Activated CD4-positive, alpha-beta memory T cell treated with anti-CD3 and anti-CD28 coated beads for 36 hours (primary cell): ENCODE measurements at places on chromosomes 4 and X. TPM values are rescaled to one million over a fixed set of nuclear protein-coding genes. Genes with fewer than 3 reads are reported as not detected.
A peak's percentile ranks its signal among the peaks of the same experiment; 100 is the strongest.

PRAF2 gene
- 13.2 TPM for total RNA-seq

TECRL gene
- total RNA-seq = not detected

EPHA5 gene
- not detected for total RNA-seq

ABCG2 gene
- total RNA-seq = 0.75 TPM

CXCL11 gene
- total RNA-seq = not detected

LUZP4 gene
- not detected for total RNA-seq

HELT gene
- total RNA-seq = not detected

- H3K4me3 ChIP-seq = peak overlapping the region; percentile 49
- no peaks in the 10 kb centered on the region for H3K27me3 ChIP-seq
- DNase-seq = peak; percentile 52
- no peak overlapping the region for H3K27ac ChIP-seq
Measured at GRCh38 chrX:129678614-129679195, 23.9 kb upstream of the APLN start.

DNA sequence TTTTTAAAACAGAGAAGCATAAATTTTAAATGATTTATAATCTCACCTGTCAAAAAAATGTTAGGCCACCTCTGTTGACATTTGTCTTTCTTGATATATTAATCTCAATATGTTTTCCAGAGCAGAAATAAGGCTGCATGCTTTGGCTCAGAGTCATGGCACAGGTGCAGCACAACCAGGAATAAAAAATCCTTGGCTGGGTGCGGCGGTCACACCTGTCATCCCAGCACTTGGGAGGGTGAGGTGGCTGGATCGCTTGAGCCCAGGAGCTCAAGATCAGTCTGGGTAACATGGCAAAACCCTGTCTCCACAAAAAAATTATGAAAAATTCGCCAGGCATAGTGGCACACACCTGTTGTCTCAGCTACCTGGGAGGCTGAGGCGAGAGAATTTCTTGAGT lies 18.1 kb downstream of the CPLX1 start:
- H3K4me1 ChIP-seq = no peaks in the 10 kb centered on the region
- no peaks in the 10 kb centered on the region for H3K36me3 ChIP-seq
- no peak overlapping the region for H3K27ac ChIP-seq
- H3K27me3 ChIP-seq = peaks cover 22% of the 10 kb centered on the region
- H3K4me3 ChIP-seq = no peak overlapping the region

DNA sequence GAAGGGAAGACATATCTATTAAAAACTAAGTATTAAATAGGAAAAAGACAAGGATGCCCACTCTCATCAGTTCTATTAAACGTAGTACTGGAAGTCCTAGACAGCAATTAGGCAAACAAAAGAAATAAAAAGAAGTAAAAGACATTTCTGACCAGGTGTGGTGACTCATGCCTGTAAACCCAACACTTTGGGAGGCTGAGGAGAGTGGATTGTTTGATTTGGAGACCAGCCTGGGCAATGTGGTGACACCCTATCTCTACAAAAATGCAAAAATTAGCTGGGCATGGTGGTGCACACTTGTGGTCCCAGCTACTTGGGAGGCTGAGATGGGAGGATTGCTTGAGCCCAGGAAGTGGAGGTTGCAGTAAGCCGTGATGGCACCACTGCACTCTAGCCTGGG lies 1071.8 kb downstream of the FAT4 start:
- no peaks in the 10 kb centered on the region for H3K27me3 ChIP-seq
- H3K36me3 ChIP-seq = no peaks in the 10 kb centered on the region
- H3K4me3 ChIP-seq = no peak overlapping the region
- DNase-seq = no peak
- H3K4me1 ChIP-seq = no peaks in the 10 kb centered on the region
- no peak overlapping the region for H3K27ac ChIP-seq

- H3K4me3 ChIP-seq = no peak overlapping the region
- H3K4me1 ChIP-seq = peaks cover 4% of the 10 kb centered on the region
- no peaks in the 10 kb centered on the region for H3K36me3 ChIP-seq
- no peak for DNase-seq
- H3K27me3 ChIP-seq = peaks cover 4% of the 10 kb centered on the region
Measured at GRCh38 chr4:38780833-38781484, 1.8 kb downstream of the TLR10 start.

GRCh38 chr4:136551753-136552152 lies 980.5 kb downstream of the PCDH18 start:
- no peaks in the 10 kb centered on the region for H3K36me3 ChIP-seq
- no peak overlapping the region for H3K27ac ChIP-seq
- H3K4me1 ChIP-seq = no peaks in the 10 kb centered on the region
- DNase-seq = no peak
- no peak overlapping the region for H3K4me3 ChIP-seq

DNA sequence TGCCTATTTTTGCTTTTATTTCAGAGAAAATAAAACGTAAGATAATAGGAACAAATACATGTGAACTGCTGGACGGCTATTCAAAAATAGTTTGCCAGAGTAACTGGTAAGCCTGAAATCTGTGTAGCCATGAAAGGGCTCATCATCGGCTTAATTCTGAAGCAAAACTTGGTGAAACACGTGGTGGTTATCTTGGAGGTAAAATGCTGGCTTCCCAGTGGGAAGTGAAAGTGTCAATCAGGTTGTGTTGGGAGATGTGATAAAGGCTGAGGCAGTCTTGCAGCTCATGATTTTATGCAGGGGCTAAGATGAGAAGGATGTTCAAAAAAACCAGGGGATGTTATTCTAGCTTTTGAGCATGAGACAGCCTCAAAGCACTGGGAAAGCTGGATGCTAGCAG lies 36.1 kb upstream of the TLR2 start:
- no peak for DNase-seq
- peaks cover 38% of the 10 kb centered on the region for H3K4me1 ChIP-seq
- no peaks in the 10 kb centered on the region for H3K27me3 ChIP-seq
- no peak overlapping the region for H3K27ac ChIP-seq
- H3K4me3 ChIP-seq = no peak overlapping the region

GRCh38 chr4:126560794-126561193 lies 1072.0 kb upstream of the INTU start:
- H3K27me3 ChIP-seq = no peaks in the 10 kb centered on the region
- H3K36me3 ChIP-seq = no peaks in the 10 kb centered on the region
- H3K4me3 ChIP-seq = no peak overlapping the region
- no peaks in the 10 kb centered on the region for H3K4me1 ChIP-seq
- H3K27ac ChIP-seq = no peak overlapping the region

DNA sequence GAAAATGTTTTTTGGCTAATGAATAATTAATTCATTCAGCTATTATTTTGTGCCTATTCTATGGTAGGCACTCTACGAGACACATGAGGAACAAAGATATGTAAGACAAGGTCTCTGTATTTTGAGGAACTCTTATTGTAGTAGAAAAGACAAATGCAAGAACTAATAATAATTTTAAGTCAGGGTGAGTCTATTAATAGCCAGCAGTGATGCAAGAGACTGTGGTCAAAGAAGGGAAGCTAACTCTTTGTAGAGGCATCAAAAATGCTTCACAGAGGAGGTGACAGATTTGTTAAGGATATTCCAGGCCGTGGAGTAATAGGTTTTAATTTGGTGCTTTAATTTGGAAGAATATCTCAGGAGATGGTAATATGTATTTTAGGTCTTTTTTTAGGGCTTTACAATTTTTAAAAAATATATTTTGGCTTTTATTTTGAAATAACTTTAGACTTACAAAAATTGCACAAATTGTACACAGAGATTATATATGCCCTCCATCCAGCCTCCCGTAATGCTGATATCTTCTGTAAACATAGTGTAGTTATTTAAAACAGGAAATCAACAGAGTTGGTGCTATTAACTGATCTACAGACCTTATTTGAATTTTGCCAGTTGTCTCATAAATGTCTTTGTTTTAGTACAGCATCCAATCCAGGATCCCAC lies 48.1 kb downstream of the DCLK2 start:
- peaks cover 12% of the 10 kb centered on the region for H3K27me3 ChIP-seq
- no peak overlapping the region for H3K27ac ChIP-seq
- no peaks in the 10 kb centered on the region for H3K4me1 ChIP-seq
- no peaks in the 10 kb centered on the region for H3K36me3 ChIP-seq
- no peak for DNase-seq

DNA sequence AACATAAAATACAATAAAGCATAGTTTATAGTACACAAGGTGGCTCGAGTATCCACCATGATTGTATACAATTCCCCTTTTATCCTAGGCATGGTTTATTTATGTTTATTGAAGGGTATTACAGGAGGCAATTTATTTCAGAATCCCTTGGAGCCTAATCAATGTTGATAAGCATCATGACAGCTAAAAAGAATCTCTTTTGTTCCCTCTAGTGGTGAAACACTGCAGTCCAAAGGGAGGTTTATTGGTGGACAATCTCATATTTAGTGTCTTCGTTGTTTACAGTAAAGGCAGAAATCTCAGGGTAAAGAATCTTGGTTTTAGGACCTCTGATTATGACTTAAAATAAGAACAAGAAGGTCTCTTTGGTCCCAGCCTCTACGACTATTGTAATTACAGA lies 1712.5 kb downstream of the C4orf33 start:
- H3K27me3 ChIP-seq = no peaks in the 10 kb centered on the region
- no peaks in the 10 kb centered on the region for H3K36me3 ChIP-seq
- H3K4me3 ChIP-seq = no peak overlapping the region
- no peak for DNase-seq
- H3K4me1 ChIP-seq = no peaks in the 10 kb centered on the region

- no peak for DNase-seq
- no peak overlapping the region for H3K27ac ChIP-seq
- H3K4me3 ChIP-seq = no peak overlapping the region
- no peaks in the 10 kb centered on the region for H3K36me3 ChIP-seq
Measured at GRCh38 chr4:81096566-81096965, 66.1 kb downstream of the BMP3 start.

DNA sequence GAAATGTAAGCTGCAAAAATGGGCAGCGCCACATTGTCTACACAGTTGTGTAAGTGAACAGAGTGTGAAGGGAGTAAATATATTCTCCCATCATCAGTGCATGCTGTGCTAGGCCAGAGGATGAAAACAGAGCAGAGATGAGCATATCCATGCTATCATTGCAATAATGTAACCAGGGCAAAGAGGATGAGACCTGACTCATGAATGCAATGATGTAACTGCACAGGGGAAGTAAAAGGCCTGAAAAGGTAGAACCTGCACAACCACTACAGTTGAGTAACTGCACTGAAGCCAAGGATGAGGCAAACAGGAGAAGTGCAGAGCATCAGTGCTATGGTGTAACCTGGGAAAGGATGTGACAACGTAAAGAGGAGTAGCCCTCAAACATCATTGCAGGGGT lies 220.4 kb upstream of the FAM47C start:
- no peak overlapping the region for H3K4me3 ChIP-seq
- no peaks in the 10 kb centered on the region for H3K4me1 ChIP-seq
- H3K27ac ChIP-seq = no peak overlapping the region
- no peak for DNase-seq

DNA sequence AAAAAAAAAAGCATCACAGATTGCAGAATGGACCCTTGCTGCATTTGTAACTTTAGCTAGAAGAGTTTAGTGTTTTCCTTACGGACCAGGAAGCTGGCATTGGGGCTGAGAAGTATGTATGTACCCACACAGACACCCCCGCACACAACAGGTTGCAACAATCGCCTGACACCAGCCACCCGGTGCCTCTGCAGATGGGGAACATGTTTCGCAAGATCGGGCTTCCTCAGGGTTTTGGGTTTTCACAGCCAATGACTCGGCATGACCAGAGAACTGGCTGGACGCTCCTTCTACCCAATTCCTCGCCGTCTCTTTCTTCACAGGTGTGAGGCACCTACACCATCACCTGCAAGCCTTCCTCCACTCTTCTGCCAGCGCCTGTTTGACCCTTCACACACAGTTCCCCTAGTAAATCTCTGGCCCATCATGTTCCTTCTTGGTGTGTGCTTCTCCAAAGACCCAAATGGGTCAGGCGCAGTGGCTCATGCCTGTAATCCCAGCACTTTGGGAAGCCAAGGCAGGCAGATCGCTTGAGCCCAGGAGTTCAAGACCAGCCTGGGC lies 70.4 kb downstream of the DHRSX start:
- H3K27me3 ChIP-seq = no peaks in the 10 kb centered on the region
- DNase-seq = no peak
- H3K4me1 ChIP-seq = peaks cover 5% of the 10 kb centered on the region
- H3K4me3 ChIP-seq = no peak overlapping the region

GRCh38 chr4:47913861-47914219 lies 543 bp downstream of the NFXL1 start:
- peak overlapping the region; percentile 97 for H3K4me3 ChIP-seq
- peaks cover 35% of the 10 kb centered on the region for H3K4me1 ChIP-seq
- H3K27ac ChIP-seq = peak overlapping the region; percentile 93
- DNase-seq = peak; percentile 48
- H3K36me3 ChIP-seq = peaks cover 25% of the 10 kb centered on the region

DNA sequence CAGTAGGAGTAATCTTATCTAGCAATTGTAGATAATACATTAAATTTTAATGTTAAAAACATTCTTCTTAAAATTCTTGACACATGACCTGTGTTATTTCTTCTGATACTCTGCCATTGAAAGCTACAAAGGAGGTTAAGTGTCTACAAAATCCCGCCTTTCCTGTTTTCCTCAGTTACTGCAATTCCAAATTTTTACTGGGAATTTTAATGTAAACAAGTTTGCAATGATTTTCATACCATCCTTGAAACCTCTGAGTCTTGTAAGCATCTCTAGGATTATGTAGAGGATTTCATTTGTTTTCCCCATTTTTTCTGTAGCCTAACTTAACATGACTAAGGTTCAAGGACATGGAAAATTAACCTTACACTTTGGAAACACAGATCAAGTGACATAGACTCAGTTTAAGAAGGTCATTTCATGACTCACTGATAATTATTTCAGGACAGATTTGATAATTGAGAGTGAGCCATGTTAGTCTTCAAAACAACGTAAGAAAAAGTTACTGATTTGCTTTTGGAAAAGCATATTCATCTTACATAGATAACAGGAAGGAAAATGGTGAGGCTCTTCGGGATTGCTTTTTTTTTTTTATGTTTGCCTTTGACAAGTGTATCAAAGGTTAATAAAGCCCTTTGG lies 39.6 kb upstream of the PDLIM5 start:
- H3K4me3 ChIP-seq = no peak overlapping the region
- no peak for DNase-seq
- H3K4me1 ChIP-seq = no peaks in the 10 kb centered on the region
- H3K27me3 ChIP-seq = peaks cover 17% of the 10 kb centered on the region
- H3K36me3 ChIP-seq = no peaks in the 10 kb centered on the region

DNA sequence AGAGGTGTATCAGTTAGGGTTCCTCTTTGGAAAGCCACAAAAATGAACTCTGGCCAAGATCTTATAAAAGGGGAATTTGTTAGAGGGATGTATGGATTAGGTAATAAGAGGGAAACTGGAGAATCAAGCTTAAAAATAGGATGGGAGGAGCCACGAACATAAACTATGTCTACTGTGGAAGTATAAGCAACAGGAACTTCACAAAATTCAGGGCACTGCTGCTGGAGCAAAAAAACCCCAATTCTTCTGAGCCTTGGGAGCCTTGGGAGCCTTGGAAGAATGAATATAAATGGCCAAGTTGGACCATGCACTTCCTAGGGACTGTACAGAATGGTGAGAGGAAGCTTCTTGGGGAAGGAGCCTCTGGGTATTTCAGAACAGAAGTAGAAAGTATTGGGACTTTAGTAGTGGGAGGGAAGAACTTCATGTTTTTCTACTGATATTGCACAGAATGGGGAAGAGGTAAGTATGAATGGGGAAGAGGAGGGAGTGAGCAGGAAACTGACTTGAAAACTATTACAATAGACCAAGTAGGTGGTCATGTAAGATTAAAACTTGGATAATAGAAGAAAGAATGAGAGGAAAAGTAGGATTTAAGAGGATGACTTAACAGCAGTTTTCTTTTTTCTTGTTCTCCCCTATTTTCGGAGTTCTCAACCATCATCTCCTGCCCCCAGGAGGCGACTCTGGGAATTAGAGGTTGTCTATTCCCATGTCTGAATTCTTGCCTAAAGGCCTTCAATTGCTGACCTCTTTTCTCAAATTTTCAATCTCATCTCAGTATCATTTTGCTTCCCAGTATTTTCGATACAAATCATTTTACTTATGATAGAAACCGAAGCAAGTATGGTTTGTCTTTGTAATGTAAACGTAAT lies 44.4 kb upstream of the TAPT1 start:
- peaks cover 2% of the 10 kb centered on the region for H3K4me1 ChIP-seq
- DNase-seq = no peak
- H3K27ac ChIP-seq = no peak overlapping the region
- H3K36me3 ChIP-seq = no peaks in the 10 kb centered on the region
- no peak overlapping the region for H3K4me3 ChIP-seq
